HCT116 (cell line): ENCODE measurements at places on chromosomes 12 and 14. TPM values are rescaled to one million over a fixed set of nuclear protein-coding genes. Genes with fewer than 3 reads are reported as not detected.

DNA sequence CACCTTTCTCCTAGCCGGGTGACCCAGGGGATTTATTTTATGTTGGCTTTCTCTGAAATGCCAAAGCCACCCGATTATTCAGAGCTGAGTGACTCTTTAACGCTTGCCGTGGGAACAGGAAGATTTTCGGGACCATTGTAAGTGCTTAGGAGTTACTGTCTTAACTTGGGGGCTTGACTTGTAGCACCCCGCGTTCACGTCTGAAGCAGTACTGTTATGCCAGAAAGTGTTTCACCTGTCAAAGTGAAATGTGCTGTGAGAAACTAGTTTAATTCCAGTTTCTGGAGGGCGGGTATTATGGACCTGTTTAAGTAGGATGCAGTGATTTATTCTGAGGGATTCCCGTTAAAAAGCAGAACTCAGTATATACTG is 218 bp downstream of the LYSET start:
- H3K4me1 ChIP-seq, result peaks cover 16% of the 10 kb centered on the region
- H3K27me3 ChIP-seq, result no peaks in the 10 kb centered on the region
- DNase-seq, result no peak
- H3K4me3 ChIP-seq, result peak overlapping the region; percentile 94
- peak overlapping the region; percentile 94 for H3K27ac ChIP-seq

DNA sequence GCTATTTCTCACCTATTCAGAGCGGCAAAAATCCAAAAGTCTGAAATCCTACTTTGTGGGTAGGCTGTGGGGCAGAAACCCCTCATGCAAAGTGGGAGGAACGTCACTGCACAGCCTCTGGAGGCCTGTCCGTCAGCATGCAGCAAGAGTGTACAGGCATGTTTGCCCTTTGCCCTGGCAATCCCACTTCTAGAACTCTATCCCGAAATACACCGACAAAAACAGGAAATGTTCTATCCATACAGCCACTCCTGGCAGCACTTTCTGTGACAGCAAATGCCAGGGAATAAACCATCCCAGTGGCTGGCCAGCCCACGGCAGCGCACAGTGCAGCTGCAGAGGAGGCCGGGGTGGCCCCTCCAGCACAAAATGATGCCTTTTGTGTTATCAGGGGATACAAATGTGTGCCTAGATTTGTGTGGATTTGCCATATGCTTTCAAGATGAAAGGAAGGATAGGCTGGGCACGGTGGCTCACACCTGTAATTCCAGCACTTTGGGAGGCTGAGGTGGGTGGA is 39.7 kb downstream of the AMN start:
- no peaks in the 10 kb centered on the region for H3K27me3 ChIP-seq
- H3K36me3 ChIP-seq, result peaks cover 43% of the 10 kb centered on the region
- H3K4me3 ChIP-seq, result no peak overlapping the region
- DNase-seq, result no peak

- DNase-seq, result no peak
- H3K36me3 ChIP-seq, result no peaks in the 10 kb centered on the region
- H3K4me3 ChIP-seq, result no peak overlapping the region
Observed at GRCh38 chr14:24249230-24250021, 7.0 kb upstream of the TINF2 start.

GRCh38 chr12:89384807-89385206 is 32.5 kb upstream of the DUSP6 start:
- no peak overlapping the region for H3K4me3 ChIP-seq
- no peaks in the 10 kb centered on the region for H3K4me1 ChIP-seq
- H3K36me3 ChIP-seq, result no peaks in the 10 kb centered on the region
- no peak for DNase-seq
- no peaks in the 10 kb centered on the region for H3K27me3 ChIP-seq

DNA sequence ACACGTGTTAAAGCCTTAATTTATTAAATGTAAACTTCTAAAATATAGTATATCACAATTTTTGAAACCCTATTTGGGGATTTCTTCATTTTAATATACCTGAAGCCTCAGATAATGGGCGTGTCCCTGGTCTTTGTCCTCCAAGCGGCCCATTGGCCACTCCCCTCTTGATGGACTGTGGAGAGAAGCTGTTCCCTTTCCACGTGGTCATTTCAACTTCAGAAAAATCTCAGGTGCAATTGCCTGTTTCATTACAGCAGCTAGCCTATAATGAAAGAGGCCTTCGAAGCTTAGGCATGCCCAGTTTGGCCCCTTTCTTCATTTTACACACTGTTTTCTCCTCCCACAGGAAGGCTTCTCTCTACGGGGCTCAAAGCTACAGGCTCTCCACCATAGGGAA is 131.4 kb upstream of the ARHGAP5 start:
- no peaks in the 10 kb centered on the region for H3K27me3 ChIP-seq
- H3K27ac ChIP-seq, result no peak overlapping the region
- no peak overlapping the region for H3K4me3 ChIP-seq
- DNase-seq, result no peak
- peaks cover 36% of the 10 kb centered on the region for H3K4me1 ChIP-seq

DNA sequence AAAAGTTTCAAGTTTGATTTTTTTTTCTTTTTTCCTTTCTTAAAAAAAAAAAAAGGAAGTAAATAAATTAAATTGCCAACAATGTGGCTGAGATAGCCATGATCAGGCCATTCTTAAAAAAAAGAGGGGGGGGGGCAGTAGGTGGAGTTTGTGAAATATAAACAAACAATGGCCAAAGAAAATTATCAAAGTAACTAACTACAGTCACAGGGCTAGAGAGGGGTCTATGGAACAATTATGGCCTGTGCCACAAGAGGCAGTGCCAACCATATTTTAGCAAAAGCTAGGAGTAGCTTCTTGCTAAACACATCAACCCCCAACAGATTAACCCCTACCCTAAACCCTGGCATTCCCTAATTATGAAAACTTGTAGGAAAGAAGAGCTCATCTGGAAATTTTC is 16.2 kb upstream of the SMARCC2 start:
- no peak overlapping the region for H3K4me3 ChIP-seq
- H3K27me3 ChIP-seq, result no peaks in the 10 kb centered on the region

- no peak overlapping the region for H3K4me3 ChIP-seq
- no peak overlapping the region for H3K27ac ChIP-seq
- no peaks in the 10 kb centered on the region for H3K4me1 ChIP-seq
- DNase-seq, result no peak
- H3K36me3 ChIP-seq, result no peaks in the 10 kb centered on the region
Observed at GRCh38 chr12:71548893-71549292, 109.3 kb downstream of the LGR5 start.

- H3K27me3 ChIP-seq, result no peaks in the 10 kb centered on the region
- H3K36me3 ChIP-seq, result no peaks in the 10 kb centered on the region
- H3K27ac ChIP-seq, result no peak overlapping the region
- peaks cover 40% of the 10 kb centered on the region for H3K4me1 ChIP-seq
- DNase-seq, result no peak
- no peak overlapping the region for H3K4me3 ChIP-seq
Observed at GRCh38 chr14:53531156-53531555, 378.0 kb upstream of the DDHD1 start.

- no peak overlapping the region for H3K27ac ChIP-seq
- DNase-seq, result no peak
- peaks cover 4% of the 10 kb centered on the region; the same call in 1 of the 2 replicates for H3K4me1 ChIP-seq
- H3K4me3 ChIP-seq, result no peak overlapping the region
- H3K27me3 ChIP-seq, result peaks cover 61% of the 10 kb centered on the region
Observed at GRCh38 chr12:5081016-5081415, 37.3 kb downstream of the KCNA5 start.

SLC22A17 gene
- total RNA-seq, result 5.9 TPM

SERPINA6 gene
- not detected for total RNA-seq
